ENCODE measurements at places on chromosomes 1 and 21. TPM values are rescaled to one million over a fixed set of nuclear protein-coding genes. Genes with fewer than 3 reads are reported as not detected.
A peak's percentile ranks its signal among the peaks of the same experiment; 100 is the strongest.

DNA sequence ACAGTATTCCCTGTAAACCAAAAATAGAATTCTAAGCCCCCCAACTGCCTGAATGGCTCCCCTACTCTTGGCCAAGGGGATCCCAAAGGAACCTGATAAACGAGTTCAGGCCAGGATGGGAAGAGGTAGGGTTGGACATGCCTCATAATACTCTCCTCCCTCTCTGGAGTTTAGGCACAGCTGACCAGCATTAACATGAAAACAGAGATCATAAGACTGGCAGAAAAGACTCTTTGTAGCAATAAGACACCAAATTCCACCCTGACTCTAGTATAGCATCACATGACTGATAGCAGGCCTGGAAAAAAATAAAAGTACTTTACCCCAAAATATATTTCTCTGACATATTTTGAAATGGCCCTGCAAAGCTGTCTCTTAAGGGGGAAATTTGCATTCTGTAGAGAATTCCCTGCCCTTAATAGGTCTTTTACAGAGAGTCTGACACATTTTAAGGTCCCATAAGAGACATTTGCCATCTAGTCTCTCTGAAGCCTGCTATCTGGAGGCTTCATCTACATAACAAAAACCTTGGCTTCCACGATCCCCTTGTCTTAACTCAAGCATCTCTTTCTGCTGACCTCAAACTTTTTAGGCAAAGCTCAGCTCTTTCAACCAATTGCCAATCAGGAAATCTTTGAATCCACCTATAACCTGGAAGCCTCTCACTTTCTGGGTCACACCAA is 55.9 kb downstream of the SIK1 start:
- DNase-seq = no peak

DNA sequence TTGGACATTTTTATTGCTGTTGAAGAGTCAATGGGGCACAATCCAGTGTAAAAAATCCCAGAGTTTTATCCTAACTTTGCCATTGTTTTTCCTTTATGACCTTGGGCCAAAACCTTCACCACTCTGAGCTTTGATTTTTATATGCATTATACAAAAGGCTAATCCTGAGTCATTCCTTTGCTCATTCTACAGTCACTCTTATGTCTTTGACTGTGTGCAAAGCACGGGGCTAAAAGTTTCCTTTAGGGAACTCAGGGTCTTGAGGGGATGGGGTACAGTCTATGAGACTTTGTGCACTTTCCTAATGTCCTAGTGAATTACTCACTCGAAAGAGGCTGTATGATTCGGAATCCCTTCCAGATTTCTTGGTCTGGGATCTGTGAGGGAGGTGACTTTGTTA is 543.2 kb upstream of the CAMK1G start:
- DNase-seq = no peak

The LCE2D gene
- not detected for total RNA-seq

DNA sequence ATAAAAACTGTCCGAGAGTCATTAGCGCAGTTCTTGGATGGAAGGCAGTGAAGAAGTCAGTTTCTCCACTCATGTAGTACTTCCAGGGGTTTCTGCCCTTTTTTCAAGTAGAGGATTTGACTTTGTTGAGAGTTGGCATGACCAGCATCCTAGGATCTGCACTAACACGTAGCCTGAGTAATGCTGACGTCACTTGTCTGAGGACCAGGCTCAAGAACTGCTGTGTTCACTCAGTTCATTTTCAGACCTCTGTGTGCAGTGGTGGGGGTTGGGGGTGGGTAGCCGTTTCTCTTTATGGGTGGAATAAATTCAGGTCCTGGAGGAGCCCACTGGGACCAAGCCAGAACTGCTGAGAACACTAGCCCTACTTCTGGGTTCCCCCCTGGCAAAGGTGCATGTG is 53.3 kb downstream of the MRPS6 start:
- no peak for DNase-seq

DNA sequence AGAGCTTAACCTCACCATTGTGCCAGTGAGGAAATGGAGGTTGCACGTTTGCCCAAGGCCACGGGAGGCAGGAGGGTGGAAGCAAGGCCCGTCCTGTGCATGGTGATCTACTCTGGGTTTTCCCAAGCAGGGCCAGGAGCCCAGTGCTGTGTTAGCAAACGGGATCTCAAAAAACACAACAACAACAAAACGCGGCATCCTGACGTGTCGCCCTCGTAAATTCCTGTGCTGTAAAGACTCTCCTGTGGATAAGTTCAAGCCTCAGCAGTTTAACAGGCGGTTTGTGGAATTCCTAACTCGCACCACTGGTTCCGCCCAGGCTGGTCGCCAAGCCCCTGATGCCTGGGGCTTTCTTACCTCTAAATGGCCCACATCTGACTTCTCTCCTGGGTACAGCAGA is 39.1 kb downstream of the TFF3 start:
- DNase-seq = no peak

DNA sequence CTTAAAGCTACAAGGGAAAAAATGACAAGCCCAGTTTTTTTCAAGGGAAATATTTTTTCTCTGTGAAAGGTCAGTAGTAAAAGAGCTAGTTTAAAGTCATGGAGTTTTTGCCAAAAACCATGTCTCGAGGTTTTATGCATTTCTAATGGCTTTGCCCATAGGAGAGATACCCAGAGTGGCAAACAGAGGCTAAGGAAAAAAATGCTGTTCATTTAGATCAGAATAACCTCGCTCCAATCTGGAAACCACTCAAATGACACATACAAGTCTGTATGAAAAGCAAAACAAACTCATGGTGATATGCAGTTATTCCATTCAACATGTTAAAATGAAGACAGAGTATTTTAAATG is 36.9 kb upstream of the EDEM3 start:
- DNase-seq = no peak

DNA sequence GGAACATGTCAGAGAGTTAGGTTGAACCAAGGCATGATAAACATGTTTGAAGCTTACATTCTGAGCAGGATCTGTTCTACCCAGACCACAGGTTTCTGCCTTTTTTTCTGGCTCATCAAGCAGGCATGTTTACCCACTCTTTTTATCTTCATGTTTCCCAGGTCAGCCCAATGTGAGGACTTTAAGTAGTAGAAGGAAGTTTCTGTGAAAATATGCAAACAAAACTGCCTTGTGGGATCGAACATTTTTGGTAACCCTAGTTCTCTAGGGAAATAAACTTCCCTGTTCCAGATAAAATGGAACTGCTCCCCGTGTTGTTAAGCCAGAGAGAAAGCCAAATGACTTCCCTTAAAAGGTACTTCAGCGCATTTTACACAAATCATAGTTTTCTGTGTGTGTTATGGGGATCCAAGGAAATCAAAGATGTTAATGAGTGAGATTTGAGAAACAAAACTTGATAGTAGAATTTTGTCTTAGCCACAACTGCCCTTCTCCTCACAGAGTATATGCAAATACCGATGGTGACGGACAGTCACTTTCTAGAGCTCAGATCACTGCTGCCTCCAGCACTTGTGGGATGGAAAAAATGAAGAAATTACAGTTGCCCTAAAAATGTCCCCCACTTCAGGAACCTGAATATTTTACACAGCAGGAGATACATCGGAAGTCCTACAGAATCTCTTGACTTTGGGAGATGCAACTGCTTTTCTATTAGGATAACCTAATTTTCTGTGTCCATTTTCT is 765 bp upstream of the HIPK1 start:
- DNase-seq = no peak

The PRR9 gene
- not detected for total RNA-seq

The KDM5B gene
- total RNA-seq = 10.8 TPM

DNA sequence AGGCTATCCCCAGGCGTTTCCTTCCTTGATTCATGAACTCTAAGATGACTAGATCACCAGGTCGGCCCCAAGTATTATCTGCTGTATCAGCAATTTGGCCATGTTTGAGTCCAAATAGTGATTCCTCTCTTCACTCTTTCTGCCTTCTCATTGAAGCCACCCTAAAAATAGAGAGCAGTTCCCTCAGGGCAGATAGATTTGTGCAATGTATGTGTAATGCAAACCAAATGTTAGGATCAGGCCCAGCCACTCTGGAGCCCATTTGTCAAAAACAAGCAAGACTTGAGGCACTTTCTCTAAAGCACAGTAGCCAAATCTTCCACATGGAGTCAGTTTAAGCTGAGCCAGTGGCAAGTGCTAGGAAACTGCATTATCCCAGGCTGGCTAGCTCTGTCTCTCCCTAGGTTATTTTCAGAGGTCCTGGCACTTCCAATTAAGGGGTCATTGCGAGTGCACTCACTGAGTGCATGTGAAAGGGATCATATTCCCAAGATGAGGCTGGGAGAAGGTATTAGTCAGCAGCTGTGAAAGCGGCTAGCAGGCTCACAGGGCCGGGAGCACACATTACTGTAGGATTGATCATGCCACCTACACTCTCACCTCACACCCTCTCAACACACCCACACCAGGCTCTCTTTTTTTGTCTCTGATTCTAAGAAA is 97.9 kb upstream of the RAB3GAP2 start:
- DNase-seq = no peak

GRCh38 chr1:158002631-158003405 is 9.4 kb downstream of the KIRREL1 start:
- no peak for DNase-seq

The GBP2 gene
- 13.1 TPM for total RNA-seq

- no peak for DNase-seq
Measured at GRCh38 chr1:160097151-160097910, 1.1 kb downstream of the IGSF8 start.

- no peak for DNase-seq
Measured at GRCh38 chr1:21534674-21535378, 25.6 kb downstream of the ALPL start.

GRCh38 chr21:35530766-35531165 is 481.7 kb upstream of the RUNX1 start:
- no peak for DNase-seq

DNA sequence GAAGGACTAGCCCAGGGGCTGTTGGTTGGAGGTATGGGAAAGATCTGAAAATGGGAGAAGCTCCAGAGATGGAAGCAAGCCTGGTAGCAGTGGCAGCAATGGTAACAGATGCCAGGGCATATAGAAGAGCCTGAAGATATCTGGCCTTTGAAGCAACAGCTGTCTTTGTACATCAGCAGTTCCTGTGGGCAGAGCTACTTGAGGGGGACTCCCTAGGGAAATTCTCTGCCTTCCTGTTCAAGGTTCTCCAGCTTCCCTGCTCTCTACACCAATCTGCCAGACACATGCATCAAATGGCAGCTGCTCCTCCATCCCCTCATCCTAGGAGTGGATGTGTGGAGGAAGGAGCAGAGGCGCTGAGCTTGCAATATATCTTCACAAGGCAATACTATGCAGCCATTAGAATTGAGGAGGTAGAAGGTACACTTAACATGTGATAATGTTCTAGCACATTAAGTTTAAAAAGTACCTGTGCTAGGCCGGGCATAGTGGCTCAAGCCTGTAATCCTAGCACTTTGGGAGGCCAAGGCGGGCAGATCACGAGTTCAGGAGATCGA is 2.2 kb downstream of the TMEM35B start:
- no peak for DNase-seq

DNA sequence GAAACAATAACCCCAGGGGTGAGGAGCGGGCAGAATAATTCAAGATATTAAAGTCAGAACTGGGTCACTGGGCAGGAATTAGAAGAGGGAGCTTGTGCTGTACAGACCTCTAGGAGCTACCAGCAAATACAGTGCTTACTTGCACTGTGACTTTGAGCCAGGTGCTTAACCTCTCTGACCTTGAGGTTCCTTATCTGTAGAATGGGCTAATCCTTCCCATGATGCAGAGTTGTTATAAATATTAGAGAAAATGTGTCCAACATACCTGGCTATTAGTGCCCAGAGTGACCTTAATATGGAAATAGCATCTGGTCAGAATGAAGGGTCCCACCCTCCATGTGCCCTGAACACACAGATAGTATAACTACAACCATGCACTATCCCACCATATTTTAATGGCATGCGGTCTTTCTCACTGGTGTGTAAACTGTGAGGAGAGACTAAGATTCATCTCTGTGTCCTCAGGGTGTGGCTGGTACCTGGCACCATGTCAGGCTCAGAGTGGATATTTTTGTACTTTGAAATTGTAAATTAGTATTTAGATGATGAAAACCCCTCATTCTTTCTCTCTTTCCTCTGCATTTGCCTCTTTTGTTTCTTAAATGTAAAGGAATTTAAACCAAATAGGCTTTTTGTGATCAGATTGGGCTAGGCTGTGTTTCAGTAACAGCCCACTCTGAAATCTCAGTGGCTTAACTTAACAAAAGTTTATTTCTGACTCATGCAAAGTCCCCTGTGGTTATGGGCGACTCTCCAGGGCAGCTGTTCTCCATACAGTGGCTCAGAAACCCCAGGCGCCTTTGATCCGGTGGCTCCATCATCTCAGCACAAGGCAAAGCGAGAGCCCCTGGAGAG is 60.0 kb upstream of the ROR1 start:
- no peak for DNase-seq

The PAPPA2 gene
- 0.35 TPM for total RNA-seq

- no peak for DNase-seq
Measured at GRCh38 chr21:42560517-42561179, 47.0 kb downstream of the SLC37A1 start.

DNA sequence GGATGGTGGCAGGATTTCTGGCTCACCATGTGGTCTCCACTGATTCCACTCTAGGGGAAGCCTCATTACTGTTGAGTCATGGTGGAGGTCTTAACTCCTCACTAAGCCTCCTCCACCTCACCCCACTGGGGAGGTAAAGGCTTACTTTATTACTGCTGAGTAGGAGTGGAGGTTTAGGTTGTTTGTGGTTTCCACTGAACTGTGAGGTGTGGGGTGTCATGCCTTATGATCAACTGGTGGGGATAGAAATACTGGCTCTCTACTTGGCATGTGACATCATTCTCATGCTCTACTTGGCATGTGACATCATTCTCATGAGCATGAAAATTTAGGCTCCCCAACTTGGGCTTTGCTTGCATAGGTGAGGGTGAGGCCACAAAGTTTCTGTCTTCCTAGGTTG is 35.6 kb downstream of the COL6A1 start:
- DNase-seq = no peak

DNA sequence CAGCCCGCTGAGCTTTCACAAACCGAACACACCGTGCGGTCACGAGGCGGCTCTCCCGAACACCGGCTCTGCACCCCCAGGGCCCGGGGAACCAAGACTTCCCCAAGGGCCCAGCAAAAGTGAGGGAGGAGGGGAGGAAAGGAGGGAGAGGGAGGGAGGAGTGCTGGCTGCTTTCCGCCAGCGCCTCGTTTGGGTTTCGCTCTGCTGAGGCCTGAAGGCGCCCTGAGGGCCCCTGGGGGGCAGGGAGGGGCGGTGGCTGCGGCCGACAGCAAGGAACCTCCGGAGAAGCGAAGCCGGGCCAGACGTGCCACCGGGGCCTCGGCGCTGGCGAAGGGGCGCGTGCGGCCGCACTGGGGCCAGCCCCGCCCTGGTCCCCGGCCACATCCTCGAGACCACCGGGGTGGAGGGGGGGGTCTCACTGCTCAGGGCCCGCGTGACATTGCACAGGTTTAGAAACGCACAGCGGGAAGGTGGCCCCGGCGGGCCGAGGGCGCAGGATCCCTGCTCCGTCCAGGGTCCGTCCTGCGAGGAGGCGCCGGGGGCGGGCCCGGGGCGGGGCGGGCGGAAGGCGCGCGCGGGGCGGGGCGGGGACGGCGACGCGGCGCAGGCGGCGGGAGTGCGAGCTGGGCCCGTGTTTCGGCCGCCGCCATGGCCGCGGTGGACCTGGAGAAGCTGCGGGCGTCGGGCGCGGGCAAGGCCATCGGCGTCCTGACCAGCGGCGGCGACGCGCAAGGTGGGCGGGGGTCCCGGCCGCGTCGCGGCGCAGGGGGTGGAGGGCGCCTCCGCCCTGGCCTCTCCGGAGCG is at the start of gene PFKL:
Gene PFKL, plus strand, starts transcription at position 596 of the 804 bp plus-strand sequence. Its CDS starts 53 bp downstream, at position 649.
- peak; percentile 90 for DNase-seq

Measured in Right ventricle myocardium inferior (tissue), 1 donor.